ENCODE measurements at places on chromosomes 3 and 15. TPM values are rescaled to one million over a fixed set of nuclear protein-coding genes. Genes with fewer than 3 reads are reported as not detected.

GRCh38 chr3:71103430-71103921, 480.1 kb downstream of the FOXP1 start:
- H3K4me3 ChIP-seq, result peak overlapping the region; percentile 22
- peaks cover 94% of the 10 kb centered on the region for H3K4me1 ChIP-seq
- H3K36me3 ChIP-seq, result peaks cover 19% of the 10 kb centered on the region
- no peaks in the 10 kb centered on the region for H3K27me3 ChIP-seq
- no peak for DNase-seq

DNA sequence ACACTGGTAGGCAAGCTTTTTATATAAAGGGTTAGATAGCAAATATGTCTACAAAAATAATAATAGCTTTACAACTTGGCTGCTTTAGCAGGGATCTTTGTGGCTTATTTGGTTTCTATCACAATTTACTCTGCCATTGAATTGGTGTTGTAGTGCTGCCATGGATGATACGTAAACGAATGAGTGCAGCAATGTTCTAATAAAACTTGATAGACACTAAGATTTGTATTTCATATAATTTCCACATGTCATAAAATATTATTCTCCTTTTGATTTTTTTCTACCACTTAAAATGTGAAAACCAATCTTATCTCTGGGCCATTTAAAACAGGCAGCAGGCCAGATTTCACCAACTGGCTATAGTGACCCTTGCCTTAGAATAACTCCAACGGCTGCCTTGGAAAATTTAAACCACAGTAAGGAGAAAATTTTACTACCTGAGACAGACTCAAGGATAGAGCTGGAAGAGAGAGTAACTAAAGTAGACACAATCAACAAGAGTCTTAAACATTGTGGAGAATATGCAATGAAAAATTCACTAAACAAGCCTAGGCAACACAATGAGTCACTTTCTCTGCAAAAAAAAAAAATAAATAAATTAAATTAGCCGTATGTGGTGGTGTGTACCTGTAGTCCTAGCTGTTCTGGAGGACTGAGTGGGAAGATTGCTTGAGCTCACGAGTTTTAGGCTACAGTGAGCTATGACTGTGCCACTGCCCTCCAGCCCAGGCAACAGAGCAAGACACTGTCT, 8.1 kb downstream of the NPHP3 start:
- peaks cover 14% of the 10 kb centered on the region for H3K4me1 ChIP-seq
- no peak for DNase-seq
- H3K4me3 ChIP-seq, result no peak overlapping the region
- no peaks in the 10 kb centered on the region for H3K27me3 ChIP-seq

DNA sequence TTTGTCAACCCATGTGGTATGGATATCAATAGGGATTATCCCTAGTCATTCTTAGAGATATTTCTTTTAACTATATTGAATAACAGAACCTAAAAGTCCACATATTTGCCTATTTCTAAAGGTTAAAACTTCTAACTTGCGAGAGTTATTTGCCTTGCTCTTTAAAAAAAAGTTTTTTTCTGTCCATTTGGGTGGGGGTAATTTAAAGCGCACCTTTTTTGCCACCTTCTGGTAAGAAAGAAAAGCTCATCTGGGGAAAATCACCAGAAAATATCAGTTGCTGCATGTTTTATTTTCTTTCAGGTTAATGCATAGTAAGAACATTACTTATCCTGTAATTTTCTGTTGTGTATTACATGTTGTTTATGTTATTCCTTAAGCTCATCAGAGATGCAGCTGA, 242.0 kb upstream of the GOLGA6L4 start:
- no peak for DNase-seq
- no peaks in the 10 kb centered on the region for H3K4me1 ChIP-seq
- no peak overlapping the region for H3K4me3 ChIP-seq
- no peaks in the 10 kb centered on the region for H3K36me3 ChIP-seq

DNA sequence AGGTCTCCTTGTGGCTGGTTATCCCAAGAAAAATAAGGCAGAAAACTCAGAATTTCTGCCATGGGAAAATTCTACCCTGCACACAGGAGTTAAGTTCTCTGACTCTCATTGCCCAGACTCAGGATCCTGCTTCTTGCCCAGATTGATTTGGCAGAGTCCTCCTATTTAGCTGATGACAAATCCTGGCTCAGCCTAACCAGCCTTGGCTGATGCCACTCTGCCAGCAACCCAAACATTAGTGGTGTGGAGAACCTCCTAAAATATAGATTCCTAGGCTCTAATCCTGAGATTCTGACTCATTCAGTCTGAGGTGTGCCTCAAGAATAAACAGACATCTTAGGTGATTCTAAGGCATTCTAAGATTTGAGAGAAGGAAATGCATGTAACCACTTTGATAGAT, 60.5 kb upstream of the ACTC1 start:
- H3K36me3 ChIP-seq, result no peaks in the 10 kb centered on the region
- no peak for DNase-seq
- H3K4me1 ChIP-seq, result no peaks in the 10 kb centered on the region

GRCh38 chr3:192417559-192418055, 309.7 kb downstream of the FGF12 start:
- no peak overlapping the region for H3K27ac ChIP-seq
- no peak for DNase-seq

DNA sequence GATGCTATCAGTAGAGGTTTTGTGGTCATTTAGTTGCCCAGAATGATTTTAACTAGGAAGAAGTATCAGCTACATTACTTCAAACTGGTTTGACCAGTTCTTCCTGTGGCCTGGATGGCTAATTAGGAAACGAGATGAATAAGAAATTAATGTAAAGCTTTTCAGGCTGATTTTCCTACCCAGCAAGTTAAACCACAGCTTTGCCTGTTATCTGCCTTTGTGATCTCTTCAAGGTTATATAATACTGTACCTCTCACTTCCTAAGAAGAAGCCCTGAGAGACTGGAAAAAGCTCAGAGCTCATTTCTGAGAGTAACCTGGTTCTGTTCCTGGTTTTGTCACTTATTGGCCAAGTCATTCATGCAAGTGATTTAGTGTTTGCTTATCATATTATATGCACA, 782.2 kb upstream of the GOLIM4 start:
- no peaks in the 10 kb centered on the region for H3K27me3 ChIP-seq
- H3K27ac ChIP-seq, result no peak overlapping the region
- no peaks in the 10 kb centered on the region for H3K36me3 ChIP-seq
- no peaks in the 10 kb centered on the region for H3K4me1 ChIP-seq

- H3K36me3 ChIP-seq, result no peaks in the 10 kb centered on the region
- DNase-seq, result no peak
- H3K4me1 ChIP-seq, result no peaks in the 10 kb centered on the region
- H3K27me3 ChIP-seq, result peaks cover 3% of the 10 kb centered on the region
These were observed 202.2 kb downstream of the KLF13 start for GRCh38 chr15:31528846-31529245.

TMC3 gene
- polyA plus RNA-seq, result not detected

Data from naive thymus-derived CD8-positive, alpha-beta T cell (primary cell).